RWPE1 (cell line): ENCODE measurements at places on chromosomes 11 and 22.
A peak's percentile ranks its signal among the peaks of the same experiment; 100 is the strongest.

DNA sequence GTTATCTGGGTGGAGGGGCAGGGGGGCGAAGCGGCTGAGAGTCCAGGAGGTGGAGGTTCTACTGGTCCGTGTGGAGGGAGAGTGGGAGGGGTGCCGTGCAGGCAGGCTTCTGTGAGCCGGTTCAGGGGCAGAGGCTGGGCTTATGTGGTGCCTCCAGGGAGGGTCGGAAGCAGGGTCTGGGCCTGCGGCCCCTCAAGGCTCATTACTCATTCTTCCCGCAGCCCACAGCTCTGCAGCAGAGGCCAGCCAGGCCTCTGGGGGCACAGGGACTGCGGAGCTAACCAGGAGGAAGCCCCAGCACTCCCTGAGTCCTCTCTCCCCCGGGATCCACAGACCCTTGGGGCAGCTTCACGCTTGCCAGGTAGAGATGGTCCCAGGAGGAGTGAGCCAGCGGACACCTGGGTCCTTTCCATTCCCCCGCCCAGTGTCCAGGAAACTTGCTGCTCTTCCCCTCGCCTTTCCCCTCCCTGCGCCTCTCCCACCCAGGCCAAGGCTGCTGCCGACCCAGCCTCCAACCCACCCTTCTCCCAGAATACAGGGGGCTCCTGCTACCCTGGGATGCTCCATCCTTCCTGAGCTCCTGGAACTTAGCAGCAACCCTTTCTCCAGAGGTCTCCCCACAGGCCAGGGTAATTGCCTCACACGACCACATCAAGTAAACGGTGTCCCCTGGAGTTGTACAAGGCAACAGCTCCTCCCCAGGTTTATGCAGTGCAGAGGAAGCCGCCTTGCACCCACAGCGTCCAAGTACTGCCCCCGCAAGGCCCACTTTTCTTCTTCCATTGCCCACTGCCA, 6.3 kb downstream of the NRXN2 start:
- no peak for DNase-seq

DNA sequence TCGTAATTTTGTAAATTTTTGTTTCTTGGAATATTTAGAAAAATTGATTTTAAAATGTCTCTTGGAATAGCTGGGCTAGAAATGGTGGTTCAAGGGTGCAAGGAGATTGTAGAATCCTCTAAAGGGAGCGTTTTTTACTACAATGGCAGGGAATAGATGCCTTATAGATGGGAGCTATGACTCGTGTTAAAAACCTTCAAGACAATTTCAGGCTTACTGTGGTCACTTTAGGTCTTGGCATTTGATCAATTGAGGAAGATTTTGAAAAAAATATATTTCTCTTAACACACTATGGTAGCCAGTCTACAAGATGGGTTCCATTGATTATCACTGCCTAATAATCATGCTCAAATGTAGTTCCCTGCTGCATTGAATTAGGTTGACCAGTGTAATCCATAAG, 25.0 kb downstream of the METTL15 start:
- DNase-seq = no peak

DNA sequence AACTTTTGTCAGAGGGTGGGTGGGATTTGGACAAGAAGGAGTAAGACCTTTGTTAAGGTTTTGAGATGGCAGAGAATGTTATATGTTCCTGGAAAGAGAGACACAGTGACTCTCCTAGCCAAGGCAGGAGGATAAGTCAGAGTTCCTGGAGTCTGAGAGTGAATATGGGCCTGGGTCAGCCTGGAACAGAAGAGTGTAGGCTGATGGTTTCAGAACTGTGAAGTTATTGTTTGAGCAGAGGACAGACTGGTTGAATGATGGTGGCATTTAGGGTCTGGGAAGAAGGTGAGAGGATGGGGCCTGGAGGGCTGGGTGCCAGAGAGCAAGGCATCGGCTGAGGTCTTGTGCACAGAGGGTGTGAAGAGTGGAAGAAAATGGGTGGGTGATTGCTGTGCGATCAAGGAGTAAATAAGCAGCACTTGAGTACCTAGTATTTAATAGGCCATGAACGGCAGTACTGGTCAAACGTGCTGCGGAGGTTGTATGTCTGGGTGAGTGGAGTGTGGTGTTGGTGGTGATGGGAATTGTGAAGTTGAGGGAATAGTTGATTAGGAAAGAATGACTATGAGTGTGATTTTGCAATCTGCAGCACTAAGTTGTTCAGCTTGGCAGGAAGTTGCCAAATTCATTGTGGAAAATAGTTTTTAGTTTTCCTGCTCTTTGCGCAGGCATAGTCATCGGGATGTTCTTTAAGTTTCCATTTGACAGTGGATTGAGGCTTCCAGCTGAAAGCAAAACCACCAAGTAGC, 1.8 kb downstream of the PANX1 start:
- DNase-seq = peak; percentile 48

- peak; percentile 24 for DNase-seq
These were observed 78.9 kb downstream of the KCNC1 start for GRCh38 chr11:17813391-17814059.

DNA sequence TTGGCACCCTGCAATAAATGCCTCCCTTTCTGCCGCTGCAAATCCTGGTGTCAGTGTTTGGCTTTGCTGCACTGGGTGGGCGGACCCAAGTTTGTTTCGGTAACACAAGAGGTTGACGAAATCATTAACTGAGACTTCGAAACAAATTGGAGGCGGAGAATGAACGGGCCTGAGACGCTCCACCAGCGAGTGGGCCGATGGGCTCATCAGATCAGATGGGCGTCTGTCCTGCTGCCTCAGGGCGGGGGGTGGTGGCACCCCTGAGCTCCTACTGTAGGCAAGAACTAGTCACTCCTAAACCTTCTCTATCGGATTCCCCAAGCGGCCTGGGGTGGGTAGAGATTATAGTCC, 918 bp upstream of the CAPN5 start:
- DNase-seq = no peak

GRCh38 chr11:97717922-97718321, 1302.8 kb upstream of the CNTN5 start:
- no peak for DNase-seq

DNA sequence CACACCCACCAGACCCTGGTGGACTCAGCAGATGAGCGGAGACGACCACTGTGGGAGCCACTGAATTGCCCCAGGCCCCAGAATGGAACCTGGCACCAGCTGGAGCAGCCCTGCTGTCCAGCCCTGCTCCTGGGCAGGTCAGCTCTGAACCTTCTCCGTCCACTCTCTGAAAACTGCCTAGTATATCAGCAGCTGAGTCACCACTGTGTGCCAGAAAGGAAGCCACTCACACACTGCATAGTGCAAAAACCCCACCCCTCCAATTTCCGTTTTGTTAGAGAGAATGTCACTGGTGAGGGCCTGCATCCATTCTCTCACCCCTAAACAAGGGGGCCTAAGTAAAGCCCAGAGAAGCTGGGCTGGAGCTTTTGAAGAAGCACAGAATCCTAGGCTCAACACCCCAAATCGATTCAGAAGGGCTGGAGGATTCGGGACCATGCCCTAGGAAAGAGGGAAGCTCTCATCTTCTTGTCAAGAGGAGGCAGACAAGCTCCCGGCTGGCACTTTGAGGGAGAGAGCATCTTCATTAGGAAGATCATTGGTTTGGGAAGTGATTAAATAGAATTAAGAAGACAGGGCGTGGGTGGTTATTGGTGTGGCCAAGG, 44.5 kb downstream of the GALNT18 start:
- DNase-seq = no peak

- DNase-seq = no peak
These were observed 3.3 kb upstream of the CRACR2B start for GRCh38 chr11:824292-824880.

DNA sequence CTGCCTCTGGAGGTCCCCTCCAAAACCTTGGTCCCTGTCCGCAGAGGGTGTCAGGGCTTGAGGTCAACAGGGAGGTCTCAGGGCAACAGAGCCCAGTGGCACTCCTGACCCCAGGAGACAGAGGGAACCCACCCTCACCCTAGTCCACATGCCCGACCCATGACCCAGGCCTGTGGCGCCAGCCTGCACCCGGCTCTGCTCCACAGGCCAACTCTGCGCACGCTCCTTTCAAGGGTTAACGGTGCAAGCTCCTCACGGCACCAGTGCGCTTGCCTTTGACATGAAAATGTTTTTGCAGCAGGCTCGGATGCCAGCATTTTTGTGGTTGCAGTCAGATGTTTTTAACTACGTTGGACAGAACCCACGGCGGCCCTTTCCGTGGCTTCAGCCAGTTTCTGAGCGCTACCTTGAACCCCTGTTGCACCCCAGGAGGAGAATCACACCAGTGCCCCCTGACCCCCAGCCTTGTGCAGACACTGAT, 68.6 kb downstream of the CDKN1C start:
- DNase-seq = no peak

GRCh38 chr22:46367707-46368191, 32.2 kb downstream of the TRMU start:
- DNase-seq = peak; percentile 68

DNA sequence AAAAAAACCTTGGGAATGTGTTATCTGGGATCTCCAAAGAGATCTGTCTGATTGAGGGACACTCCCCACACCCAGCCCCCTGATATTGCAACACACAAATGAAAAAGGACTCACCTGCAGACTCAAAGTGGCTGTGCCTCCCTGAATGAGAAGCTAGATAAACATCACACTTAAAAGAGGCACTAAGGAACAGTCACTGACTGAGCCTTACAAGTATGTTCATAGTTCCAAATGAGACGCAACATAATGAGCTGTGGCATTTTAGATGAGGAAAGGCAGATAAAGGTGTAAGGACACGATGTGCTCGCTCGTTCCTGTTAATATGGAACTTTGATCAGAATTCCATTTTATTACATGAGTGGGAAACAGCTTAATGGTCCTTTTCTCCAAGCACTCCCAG, 21.0 kb upstream of the CFAP300 start:
- no peak for DNase-seq

DNA sequence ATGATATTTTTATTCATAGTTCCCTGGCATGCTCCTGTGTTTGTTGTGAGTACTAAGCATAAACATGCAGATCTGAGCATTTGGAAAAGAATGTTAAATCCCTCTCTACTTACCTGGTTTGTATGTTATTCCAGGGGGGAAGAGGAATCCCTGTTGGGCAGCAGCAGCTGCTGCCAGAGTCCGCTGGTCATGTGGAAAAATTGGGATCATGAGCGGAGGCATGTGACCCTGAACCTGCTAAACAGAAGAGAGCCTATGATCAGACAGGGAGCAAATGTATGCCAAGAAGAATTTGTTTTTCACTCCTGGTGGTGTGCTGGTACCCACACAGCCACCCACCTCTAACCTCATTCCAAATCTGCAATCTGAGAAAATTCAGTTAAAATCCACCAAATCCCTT, 244.7 kb downstream of the SOX6 start:
- DNase-seq = no peak

- no peak for DNase-seq
These were observed 219.9 kb downstream of the MN1 start for GRCh38 chr22:27581688-27582087.

DNA sequence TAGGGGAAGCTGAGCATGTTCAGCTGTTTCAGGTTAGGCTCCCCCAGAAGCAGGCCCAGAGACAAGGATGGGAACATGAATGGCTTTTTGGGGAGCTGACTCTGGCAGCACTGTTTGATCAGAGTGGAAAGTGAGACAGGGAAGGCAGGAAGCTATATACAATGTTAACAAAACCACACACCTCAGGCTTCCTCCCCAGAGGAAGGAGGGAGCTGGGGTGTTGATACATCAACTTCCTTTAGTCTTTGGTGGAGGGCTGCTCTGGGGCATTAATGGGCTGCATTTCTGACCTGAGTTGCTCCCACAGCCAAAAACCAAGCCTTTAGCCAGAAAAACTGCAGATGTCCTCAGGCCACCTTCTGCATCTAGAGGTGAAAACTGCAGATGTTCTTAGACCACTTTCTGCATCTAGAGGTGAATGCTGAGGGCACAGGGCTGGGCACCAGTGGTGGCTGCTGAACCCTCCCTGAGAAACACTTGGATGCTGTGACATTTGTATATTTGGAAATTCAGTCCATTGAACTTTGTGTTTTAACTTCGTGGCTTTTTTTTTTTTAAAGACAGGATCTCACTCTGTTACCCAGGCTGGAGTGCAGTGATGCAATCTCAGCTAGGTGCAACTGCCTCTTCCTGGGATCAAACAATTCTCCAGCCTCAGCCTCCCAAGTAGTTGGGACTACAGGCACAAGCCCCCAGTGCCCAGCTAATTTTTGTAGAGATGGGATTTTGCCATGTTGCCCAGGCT, 49.9 kb downstream of the KIAA1671 start:
- DNase-seq = no peak

GRCh38 chr11:76990628-76991027, 43.6 kb upstream of the B3GNT6 start:
- no peak for DNase-seq

GRCh38 chr11:22554221-22554620, 71.4 kb downstream of the FANCF start:
- DNase-seq = no peak

DNA sequence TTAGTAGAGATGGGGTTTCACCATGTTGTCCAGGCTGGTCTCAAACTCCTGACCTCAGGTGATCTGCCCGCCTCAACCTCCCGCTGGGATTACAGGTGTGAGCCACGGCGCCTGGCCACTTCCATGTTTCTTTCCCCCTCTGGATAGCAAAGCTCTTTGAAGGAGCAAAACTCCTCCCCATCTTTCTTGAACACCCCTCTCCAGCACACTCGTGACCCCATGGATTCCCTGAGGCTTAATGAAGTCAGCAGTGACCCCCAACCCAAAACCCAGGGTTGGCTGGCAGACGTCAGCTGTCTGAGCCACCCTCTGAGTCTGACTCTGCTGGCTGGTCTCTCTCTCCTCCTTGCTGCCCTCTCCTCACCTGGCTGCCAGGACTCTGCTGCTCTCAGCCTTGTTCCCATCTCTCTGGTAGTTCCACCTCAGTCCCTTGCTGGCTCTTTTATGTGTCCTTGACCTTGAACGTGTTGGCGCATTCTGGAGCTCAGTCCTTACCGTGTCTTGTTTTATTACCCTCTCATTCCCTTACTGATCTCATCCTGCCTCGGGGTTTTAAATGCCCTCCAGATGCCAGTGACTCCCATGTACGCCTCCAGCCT, 44.5 kb downstream of the PARVG start:
- no peak for DNase-seq
